ENCODE measurements at places on chromosomes 6 and 20.

DNA sequence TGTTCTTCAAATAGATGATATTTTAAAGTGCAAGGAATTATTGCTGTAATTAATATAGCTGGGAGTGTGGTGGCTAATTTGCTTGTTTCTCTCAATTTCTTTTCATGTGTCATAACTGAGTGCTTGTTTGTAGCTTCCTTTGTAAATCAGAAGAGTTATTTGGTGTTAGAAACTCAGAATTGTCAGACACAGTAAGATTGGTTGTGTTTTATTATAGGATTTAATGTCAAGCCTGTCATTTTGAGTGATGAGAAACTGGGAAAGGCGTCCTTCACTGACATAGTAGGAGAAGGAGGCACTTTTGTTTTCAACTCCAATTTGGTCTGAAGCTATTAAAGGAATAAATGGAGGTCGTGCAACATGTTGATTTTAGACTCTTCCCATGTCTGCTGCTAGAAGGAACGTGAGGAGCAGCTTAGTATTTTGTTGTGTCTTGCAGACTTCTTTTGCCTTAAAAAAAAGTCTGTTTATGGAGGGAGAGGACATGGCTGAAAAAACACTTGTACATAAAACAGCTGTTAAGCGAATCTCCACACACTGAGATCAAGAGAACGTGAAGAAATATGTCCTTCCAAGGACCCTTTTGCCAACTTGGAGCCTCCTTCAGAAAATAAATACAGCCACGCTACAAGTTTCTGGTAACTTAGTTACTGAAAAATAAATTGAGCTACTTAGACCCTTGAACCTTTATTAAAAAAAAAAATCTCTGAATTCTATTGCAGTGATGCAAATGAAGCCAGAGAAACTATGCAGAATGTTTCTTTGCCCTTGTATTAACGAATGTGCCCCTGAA is 59.5 kb downstream of the BMP6 start:
- DNase-seq, result no peak

DNA sequence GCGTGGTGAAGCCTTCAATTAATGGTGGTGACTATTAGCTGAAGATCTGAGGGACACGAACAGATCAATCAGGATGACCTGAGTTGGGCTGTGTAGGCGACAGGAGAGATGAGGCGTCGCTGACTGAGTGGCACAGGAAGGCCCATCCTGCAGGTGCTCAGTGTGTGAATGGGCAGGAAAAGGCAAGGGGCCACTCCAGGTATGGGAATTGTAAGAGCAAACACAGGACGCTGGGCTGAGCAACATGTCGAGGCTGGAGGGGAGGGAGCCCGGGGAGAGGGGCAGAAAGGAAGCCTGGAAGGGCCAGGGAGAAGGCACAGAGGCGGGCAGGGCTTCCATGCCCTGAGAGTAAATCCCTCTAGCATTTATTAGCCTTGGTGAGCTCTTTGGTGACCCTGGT is 151.0 kb downstream of the VEGFA start:
- DNase-seq, result no peak

DNA sequence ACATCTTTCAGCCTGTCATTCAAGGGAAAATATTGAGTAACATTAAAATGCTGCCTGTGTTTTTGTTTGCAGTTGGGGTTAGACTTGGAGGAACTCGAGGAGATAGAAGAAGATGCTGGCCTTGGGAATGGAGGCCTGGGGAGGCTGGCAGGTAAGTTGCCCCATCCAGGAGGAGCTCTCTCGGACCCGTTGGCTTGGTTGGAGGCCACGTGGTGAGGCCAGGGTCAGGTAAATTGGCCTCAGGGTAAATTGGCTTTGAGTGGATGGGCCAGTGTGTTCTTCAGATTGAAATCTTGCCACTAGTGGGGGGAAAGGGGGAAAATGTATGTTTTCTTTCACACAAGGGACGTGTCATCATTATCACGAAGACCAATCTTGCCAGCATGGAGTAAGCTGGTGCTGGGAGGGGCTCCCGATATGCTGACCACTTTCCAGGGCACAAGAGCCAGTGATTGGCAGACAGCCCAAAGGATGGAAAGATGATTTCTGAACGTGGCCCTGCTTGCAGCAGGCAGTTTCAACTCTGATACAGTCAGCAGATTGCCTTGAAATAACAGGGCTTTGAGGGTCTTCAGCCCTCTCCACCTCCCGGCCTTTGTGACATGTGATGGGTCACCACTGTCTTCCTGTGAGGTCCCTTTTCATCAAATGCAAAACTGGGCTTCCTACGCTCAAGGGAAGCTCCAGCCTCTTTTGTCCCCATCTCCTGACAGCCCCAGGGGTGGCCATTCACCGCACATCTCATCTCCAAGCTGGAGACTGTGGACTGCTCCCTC is 21.4 kb downstream of the PYGB start:
- DNase-seq, result no peak

DNA sequence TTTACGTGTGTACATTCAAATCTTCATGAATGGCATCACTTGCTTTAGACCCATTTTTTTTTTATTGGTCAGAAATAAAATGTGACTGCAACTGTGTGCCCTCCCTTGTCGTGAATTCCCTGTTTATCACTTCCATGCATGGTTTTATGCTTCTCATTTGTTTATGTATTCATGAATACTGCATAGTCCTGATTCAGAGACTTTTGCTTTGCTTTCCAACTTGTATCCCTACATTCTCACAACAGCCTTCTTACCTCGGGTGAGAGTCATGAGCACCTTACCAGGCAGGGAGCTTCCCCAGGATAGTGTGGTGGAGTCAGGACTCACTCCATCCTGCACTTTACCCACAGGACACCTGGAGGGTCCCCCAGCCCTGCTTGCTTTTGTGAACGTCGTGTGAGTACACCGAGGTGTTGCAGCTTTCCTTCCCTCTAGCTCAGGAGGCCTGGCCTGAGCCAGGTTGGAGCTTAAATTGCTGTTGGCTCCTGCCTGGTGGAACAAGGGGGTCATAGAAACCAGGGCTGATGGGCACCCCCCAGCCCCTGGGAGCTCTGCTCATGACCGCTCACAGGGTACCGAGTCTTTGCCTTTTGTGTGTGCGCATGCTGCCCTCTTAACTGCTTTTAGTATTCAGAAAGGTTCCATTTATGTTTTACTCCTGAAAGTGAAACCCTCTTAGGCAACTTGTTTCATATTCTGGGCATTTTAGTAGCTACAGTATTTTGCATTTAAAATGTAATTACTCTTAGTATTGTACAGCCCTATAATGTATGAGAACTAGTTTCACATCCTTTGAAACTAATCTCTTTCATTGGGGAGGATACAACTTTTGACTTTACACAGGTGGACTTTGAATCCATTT is 66.0 kb downstream of the CDS2 start:
- DNase-seq, result no peak

GRCh38 chr6:157068691-157069324 is 254.5 kb downstream of the TMEM242 start:
- DNase-seq, result no peak

DNA sequence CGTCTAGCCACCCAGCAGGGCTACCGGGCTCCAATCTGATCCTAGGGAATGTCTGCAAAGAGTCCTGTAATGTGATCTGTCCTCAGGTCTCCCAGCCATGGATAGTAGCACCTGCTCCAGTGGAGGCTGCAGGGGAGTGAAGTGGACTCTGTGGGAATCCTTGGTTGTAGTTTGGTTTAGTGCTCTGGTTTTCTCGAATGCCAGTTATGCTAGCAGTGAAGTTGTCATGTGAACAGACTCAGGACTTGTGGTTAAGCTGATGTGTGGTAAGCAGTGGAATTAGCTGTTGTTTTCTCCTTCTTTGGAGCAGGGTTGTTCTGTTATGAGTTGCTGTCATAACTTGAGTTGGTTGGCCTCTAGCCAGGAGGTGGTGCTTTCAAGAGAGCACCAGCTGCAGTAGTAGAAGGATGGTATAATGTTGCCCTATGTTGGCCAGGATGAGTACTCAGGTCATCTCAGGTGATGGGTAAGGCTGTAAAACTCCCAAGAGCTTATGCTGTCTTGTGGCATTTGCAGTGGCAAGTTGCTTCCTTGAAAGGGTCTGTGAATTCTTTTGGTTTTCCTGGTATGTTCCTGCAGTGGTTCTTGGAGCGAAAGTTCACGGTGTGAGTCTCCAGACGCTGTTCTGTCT is 390.2 kb downstream of the UTRN start:
- DNase-seq, result no peak

- no peak for DNase-seq
Measured at GRCh38 chr6:121437851-121438651, 2.6 kb downstream of the GJA1 start.

- DNase-seq, result no peak
Measured at GRCh38 chr6:112979830-112980229, 632.7 kb downstream of the RFPL4B start.

DNA sequence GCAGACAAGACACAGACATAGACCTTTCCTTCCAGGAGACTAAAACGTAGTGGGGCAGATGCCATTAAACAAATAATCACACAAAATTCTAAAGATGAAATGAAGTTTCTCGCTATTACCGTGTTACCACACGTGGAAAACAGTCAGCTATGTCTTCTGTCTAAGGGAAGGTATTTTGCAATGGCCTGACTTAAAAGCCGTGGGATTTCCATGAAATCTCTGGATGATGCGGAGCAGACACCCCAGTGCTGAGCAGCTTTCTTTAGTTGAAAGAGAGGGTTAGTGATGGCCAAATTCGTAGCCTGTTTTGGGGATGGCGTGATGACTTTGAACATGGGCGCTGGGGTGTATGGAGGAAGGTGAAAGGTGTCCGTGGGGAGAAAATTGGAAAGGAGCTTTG is 281.8 kb downstream of the NRN1 start:
- no peak for DNase-seq

DNA sequence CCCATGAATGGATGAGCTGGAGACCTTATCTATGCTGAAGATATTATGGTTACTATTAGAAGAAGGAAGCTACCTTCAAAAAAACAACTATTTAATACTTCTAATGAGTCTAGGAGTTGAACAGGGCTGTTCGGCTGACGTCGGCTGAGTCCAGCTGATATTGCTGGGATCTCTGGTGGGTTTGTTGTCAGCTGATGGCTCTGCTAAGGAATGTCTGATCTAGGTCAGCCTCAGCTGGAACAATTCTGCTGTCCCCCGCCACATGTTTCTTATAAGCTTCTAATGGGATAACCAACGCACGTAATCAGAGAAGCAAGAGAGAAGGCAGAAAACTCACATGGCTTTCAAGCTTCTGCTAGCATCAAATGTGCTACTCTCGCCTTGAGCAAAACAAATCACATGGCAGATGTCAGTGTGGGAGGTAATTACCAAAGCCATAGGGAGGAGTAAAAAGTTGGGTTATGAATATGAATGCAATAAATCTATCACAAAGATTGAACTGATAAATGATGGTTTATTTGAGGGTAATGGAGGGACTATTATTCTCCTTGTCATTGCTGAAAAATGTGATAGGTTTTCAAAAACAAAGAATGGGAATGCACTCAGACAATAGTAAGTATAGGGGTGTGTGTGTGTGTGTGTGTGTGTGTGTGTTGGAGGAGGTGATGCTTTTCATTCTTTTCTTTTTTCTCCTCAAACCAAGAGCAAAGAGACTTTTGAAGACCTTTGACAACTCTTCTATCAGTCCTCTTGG is 71.5 kb downstream of the BTBD3 start:
- no peak for DNase-seq

DNA sequence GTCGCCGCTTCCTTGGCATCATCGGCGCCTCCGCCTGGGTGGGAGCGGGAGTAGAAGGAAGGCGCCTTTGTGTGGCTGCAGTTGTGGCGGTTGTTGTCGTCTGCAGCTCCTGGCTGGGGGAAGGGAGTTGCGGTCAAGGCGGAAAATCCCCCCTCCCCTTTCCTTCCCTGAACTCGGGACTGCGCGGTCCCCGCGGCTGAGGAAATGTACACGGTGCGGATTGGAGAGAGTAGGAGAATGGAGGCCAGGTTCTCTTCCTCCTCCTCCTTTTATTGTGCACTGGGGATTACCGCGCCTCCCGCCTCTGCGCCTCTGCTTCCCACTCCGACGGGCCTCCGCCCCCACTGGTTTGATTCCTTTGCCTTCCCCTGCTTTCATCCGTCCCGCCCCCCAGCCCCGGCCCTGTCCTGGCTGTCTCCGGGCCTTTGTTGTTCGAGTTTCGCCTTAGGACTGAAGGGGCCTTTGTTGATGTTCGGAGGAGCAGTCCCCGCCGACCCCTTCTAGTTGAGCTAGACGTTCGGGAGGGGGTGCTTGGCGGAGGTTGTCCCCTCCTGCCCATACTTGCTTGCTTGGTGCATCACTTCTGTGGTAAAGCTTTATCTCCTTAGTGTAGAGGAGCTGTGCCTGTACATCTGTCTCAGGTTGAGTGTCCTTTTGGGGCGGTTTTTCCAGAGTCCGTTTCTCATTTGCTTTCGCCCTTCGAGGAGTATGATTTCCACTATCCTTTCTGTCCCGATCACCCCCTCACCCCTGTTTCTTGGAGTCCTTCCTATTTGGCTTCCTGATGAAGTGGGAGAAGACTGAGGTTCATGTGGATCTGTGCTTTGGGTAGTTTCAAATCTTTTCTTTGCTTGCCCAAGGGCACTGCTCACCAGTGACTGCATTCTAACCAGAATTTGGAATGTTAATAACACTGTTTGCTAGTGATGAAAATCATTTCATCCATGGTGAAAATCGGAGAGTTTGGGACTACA is 764 bp downstream of the ZNF292 start:
- peak; percentile 28 for DNase-seq

DNA sequence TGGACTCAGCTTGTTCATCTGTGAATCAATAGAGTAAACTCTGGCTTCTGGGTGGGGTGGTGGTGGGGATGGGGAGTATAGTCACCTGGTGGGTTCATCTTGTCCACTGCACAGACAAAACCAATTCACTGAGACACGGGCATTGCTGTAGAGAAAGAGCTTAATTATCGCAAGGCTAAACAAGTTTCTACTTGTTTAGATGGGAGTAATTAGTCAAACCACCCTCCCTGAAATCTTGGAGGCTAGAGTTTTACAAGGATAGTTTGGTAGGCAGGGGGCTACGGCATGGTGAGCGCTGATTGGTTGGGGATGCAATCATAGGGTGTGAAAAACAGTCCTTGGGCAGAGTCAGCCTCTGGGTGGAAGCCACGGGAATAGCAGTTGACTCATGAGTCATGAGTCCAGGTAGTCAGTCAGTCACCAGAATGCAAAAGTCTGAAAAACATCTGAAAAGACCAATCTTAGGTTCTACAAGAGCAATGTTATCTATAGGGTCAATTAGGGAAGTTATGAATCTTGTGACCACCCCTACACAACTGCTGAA is 77.8 kb downstream of the STMND1 start:
- no peak for DNase-seq

DNA sequence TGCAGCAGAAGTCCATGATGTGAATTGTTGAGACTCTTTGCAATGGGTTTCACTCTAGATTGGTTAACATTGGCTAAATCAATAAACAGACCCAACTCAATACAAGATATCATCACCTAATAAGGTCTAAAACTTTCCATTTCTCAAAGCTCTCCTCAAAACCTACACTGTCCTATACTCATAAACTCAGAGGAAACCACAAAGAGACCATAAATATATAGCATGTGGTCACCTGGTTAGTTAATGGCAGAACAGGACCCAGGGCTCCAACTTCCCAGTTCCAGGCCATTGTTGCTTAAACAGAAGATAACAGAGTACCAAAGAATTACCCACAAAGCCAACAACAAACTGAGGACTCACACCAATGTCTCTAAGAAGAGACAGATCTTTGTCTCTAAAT is 12.0 kb downstream of the RTN4IP1 start:
- DNase-seq, result no peak

GRCh38 chr6:34340906-34341480 is 51.5 kb downstream of the NUDT3 start:
- DNase-seq, result no peak

- DNase-seq, result no peak
Measured at GRCh38 chr6:10266061-10266460, 148.8 kb downstream of the TFAP2A start.

- no peak for DNase-seq
Measured at GRCh38 chr6:38673397-38674165, 29.4 kb downstream of the GLO1 start.
